Fibroblast of skin of scalp (primary cell): ENCODE measurements at places on chromosomes 4 and X.

GRCh38 chr4:24799196-24799543 is 3.8 kb downstream of the SOD3 start:
- DNase-seq: no peak

DNA sequence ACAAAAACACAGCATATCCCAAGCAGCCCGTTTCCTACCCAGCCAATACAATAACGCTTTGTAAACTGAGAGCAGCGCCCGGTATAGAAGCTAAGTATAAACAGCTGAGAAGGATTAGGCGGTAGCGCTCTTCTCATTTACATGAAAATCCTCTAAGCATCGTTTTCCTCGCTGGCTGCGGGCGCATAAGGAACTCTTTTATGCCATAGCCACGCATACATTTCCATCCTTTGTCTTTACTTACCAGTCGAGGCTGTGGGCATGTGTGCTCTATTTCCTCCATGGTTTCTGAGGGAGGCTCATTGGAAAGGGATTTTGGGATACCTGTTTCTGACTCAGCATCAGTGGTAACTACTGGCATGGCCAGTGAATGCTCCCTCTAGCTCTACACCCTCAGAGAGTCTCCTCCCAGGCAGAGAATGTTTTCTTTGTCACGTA is 383 bp downstream of the PCYT1B start:
- DNase-seq: peak; percentile 5

GRCh38 chrX:121496966-121497365 is 449.6 kb downstream of the GLUD2 start:
- peak; percentile 81 for DNase-seq

GRCh38 chr4:48173056-48173991 is 39.3 kb upstream of the TXK start:
- DNase-seq: peak; percentile 90

GRCh38 chr4:185597532-185598188 is 62.4 kb upstream of the PDLIM3 start:
- peak; percentile 73 for DNase-seq

GRCh38 chrX:32852203-32852602 is 359.1 kb downstream of the DMD start:
- DNase-seq: no peak

- DNase-seq: peak; percentile 79
These were observed 94.7 kb downstream of the TMEM131L start for GRCh38 chr4:153560908-153561307.

GRCh38 chrX:124113621-124114600 is 152.4 kb downstream of the STAG2 start:
- DNase-seq: no peak

GRCh38 chr4:61872983-61873382 is 672.9 kb downstream of the ADGRL3 start:
- DNase-seq: no peak
